ENCODE measurements at places on chromosomes 16 and 17. TPM values are rescaled to one million over a fixed set of nuclear protein-coding genes. Genes with fewer than 3 reads are reported as not detected.
A peak's percentile ranks its signal among the peaks of the same experiment; 100 is the strongest.

The MT3 gene
- total RNA-seq = 24.3 TPM

The ITGAL gene
- total RNA-seq = 233 TPM

The ODAD4 gene
- 0.58 TPM for total RNA-seq

- DNase-seq = peak; percentile 62
Measured at GRCh38 chr17:29292071-29292991, 1.6 kb downstream of the NUFIP2 start.

DNA sequence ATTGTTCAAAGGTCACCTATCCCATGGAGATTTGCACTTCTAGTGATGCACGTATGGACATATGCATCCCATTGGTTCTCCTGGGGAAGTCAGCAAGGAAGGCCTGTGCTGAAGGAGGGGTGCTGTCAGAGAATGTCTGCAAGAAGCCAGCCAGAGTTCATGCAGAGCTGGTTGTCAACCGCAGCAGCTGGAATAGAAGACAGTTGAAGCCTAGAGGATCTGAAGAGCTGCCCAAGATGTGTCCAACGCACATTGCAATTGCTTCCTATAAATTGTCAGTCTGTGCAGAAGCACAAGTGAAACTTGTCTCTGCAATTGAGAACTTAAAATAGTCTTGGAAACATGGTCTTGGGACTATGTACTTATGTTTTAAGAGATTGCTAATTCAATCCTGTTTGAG is 82.1 kb upstream of the CNTNAP4 start:
- DNase-seq = no peak

The RNF112 gene
- not detected for total RNA-seq

- no peak for DNase-seq
Measured at GRCh38 chr16:25084797-25085196, 26.7 kb upstream of the LCMT1 start.

The PRRT2 gene
- total RNA-seq = 1.3 TPM

The ATP2A1 gene
- 2.8 TPM for total RNA-seq

The TMEM132E gene
- 0.06 TPM for total RNA-seq

DNA sequence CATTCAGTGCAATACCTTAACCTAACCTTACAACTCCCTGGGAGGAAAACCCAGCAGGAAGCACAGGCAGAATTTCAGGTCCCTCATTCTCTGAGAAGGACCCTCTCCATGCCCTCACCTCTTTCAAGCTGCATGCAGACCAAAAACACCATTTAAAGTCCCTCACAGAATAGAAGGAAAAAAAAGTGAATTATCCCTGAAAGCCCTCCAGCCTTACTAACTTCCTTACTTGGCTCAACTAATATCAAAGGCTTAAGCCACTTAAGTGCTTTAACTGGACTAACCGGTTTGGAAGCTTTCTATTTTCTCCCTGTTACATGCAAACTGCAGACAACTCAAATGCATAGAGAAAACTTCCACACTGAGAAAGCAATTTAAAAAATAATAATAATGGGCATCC is 60.5 kb downstream of the ADAMTS18 start:
- no peak for DNase-seq

The CCL16 gene
- not detected for total RNA-seq

- no peak for DNase-seq
Measured at GRCh38 chr16:24164416-24164815, 91.7 kb upstream of the CACNG3 start.

DNA sequence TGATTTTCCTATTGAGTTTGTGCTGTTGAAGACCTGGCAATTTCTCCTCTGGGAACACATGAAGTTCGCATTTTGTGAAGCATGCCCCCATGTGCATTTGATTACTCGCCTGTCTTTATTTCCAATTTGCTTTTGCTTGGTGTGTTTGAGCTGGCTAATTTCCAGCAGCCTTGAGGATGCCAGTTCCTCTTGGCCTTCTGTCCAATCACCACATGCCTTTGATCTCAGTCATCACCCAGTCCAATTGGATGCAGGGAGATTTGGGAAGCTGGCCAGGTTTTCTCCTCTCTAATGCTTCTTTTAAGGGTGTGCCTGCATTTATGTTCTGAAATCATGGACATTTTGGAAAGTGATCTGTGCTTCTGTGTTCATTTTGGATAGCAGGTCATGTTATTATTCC is 3.8 kb upstream of the TMEM100 start:
- no peak for DNase-seq

- no peak for DNase-seq
Measured at GRCh38 chr17:17710728-17711541, 29.7 kb downstream of the RAI1 start.

The PABPN1L gene
- total RNA-seq = not detected

DNA sequence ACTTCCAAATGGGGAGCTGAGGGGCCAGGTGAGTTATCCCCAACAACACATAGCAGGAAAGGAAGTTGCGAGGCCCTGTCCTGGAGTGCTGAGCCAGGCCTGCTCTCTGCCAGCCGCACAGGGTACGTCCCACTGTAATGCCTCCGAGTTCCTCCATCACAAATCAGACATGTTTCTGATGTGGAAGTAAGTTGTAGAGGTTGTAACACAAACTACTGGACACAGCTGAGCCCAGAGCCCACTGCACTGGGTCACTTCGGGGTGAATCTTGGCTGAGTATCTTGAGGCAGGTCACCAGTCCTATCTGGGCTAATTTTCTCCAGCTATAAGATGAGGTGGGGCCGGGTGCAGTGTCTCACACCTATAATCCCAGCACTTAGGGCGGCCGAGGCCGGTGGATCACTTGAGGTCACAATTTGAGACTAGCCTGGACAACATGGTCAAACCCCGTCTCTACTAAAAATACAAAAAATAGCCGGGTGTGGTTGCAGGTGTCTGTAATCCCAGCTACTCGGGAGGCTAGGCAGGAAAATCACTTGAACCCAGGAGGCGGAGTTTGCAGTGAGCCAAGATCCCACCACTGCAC is 100.8 kb upstream of the CDH5 start:
- DNase-seq = no peak

The KCNJ12 gene
- not detected for total RNA-seq

The HEATR9 gene
- total RNA-seq = not detected

GRCh38 chr17:37107406-37108083 is 158.8 kb downstream of the AATF start:
- no peak for DNase-seq

- no peak for DNase-seq
Measured at GRCh38 chr17:48470388-48471034, 40.5 kb upstream of the SKAP1 start.

The GJD3 gene
- total RNA-seq = not detected

The CNTD1 gene
- total RNA-seq = not detected

DNA sequence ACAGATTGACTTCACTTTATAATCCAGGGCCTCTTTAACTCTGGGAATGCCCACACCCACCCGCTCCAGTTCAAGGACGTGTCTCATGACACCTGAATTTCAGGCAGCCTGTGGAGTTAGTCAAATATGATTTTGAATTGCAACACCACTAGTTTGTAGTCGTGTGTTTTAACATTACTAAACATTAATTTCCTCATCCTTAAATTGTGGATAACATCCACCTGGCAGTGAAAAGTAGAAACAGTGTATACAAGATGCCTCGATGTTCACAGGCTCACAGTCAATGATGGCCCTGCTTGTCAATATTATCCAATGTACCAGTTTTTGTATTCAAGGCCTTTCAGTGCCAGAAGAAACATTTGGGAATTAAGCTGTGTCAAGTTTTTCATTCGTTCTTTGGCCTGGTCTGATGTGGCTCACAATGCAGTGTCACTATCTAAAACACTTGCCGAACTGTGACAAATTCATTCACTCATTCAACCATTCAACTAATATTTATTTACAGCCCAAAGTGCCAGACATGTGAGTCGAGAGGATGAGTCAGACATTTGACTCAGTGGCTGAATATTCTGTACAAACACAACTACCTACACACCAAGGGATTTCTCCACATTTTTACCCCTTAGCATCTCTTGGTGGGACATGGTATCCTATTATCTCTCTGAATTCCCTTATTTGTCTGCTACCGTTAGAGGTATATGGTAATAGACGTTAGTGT is 1.4 kb downstream of the MEIOB start:
- DNase-seq = no peak

The CASKIN1 gene
- 1.8 TPM for total RNA-seq

The MT4 gene
- total RNA-seq = not detected

The HOXB1 gene
- not detected for total RNA-seq

GRCh38 chr17:8857919-8858318 is 9.6 kb downstream of the PIK3R6 start:
- DNase-seq = peak; percentile 75

The SLC43A2 gene
- total RNA-seq = 4.6 TPM

DNA sequence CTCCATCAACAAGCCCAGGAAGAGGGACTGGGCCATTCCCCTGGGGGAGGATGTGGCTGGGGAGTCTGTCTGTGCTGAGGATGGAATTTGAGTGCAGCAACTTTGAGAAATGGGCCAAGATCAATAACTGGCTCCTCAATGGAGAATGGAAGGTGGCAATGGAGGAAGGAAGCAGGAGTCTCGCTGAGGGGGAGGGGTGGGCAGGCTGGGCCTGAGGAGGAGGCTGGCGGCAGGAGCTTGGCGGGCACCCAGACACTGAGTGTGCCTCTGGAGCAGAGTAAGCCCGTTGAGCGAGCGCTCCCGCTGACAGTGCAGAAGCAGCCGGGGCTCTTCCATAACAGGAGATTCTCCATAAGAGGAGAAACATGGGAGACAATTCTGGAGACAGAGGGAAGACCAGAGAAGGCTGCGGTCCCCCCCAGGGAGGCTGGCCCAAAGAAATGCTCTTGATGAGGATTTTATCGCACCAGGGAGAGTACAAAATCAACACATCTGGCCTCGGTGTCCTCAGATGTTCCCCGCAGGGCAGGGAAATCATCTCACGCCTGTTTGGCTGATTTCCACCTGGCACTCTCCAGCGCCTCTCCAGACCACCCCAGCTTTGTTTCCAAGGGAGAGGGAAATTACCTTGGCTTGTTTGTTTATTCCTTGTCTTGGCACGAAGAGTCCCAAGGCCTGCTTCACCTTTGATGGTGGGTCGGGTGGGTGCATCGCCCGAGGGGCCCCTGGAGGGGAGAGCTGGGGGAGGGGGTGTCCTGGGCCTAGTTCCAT is 2.8 kb upstream of the MMP15 start:
- no peak for DNase-seq

All from activated naive CD8-positive, alpha-beta T cell treated with anti-CD3 and anti-CD28 coated beads for 36 hours (primary cell).